ENCODE measurements at places on chromosomes 2 and 18.
A peak's percentile ranks its signal among the peaks of the same experiment; 100 is the strongest.

GRCh38 chr18:35479911-35480586 lies 17.7 kb downstream of the INO80C start:
- no peak for DNase-seq

DNA sequence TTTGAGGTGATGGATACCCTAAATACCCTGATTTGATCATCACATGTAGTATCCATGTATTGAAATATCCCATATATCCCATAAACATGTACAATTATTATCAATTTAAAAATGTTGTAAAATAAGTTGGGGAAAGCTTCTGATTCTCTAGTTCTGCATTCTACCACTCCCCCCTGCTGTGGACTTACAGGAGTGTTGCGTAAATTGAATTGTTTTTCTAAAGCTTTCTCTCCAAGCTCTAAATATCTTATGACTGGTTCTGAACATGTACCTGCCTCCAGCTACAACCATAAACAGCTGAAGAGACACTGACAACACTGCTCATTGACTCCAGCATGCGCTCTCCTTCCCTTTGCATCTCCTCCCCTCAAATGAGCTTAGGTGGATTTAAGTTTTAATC lies 145.2 kb downstream of the MGAT5 start:
- DNase-seq = no peak

- DNase-seq = no peak
These were observed 60.5 kb downstream of the STPG4 start for GRCh38 chr2:47094511-47095142.

GRCh38 chr18:57445488-57446319 lies 10.5 kb downstream of the ONECUT2 start:
- no peak for DNase-seq

- DNase-seq = no peak
These were observed 399.8 kb upstream of the ST6GAL2 start for GRCh38 chr2:107285621-107286299.

DNA sequence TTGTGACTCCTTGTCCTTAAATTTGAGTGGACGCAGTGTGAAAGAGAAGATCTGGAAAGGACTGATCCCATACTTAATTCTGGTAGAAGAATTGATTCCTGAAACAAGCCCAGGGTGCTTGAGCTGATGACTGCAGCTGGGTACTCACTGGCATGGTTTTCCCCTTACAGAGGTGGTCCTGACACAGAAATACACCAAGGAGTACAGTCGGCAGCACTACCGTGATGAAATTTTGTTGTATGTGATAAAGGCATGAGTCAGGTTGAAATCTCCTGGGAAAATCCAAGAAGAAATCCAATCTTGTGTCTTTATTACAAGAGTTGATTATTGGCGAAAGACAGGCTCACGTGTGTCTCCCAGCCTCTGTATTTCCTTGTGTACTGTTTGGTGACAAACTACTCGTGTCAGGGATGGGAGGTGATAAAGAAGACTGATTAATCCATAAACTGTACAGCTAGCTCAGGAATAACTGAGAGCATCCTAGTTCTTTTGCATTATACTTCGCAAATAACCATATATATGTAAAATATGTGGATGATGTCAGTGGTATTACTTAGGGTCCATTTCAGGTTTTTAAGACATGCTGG lies 76.6 kb downstream of the RAPGEF4 start:
- no peak for DNase-seq

GRCh38 chr2:65714866-65715265 lies 282.5 kb upstream of the SPRED2 start:
- no peak for DNase-seq

GRCh38 chr2:132654335-132654734 lies 15.7 kb downstream of the LYPD1 start:
- DNase-seq = no peak

DNA sequence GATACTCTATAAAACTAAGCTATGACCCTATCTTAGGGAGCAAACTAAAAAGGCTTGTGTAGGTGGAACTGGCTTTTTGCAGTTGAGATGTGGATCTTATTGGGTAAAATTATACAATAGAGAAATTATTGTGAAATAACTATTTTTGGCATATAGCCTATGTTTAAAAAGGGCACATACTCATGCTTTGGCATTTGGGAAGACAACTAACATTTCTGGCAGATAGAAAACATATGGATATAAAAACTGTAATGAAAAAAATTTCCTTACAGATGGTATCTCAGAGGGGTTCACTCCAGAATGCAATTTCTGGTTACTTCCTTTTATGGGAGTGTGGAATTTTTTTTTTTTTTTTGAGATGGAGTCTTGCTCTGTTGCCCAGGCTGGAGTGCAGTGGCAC lies 120.1 kb upstream of the CCDC195 start:
- no peak for DNase-seq

- DNase-seq = no peak
These were observed 147.4 kb upstream of the GPC1 start for GRCh38 chr2:240288087-240288521.

GRCh38 chr18:34718610-34719009 lies 8.5 kb downstream of the DTNA start:
- no peak for DNase-seq

GRCh38 chr2:169448316-169448715 lies 31.0 kb upstream of the BBS5 start:
- no peak for DNase-seq

DNA sequence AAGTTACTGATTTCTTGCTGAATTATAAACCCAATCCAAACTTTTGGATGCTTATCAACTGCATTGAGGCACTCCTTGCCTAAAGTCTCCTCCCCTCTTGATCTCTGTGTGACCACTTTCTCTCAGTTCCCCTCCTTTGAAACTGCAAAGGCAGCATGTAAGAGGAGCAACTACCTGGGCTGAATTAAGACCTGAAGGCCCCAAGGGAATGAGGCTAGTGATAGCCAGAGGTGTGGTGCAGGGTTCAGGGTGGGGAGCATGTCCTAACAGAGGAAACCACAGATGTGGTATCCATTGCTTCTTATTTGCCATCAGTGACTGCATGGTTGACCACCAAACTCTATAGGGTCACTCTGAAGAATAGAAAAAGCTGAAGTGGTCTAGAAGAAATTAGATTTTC lies 557.9 kb downstream of the TNS1 start:
- no peak for DNase-seq

- DNase-seq = peak; percentile 77
These were observed 459.5 kb downstream of the DLGAP1 start for GRCh38 chr18:3995476-3996102.

DNA sequence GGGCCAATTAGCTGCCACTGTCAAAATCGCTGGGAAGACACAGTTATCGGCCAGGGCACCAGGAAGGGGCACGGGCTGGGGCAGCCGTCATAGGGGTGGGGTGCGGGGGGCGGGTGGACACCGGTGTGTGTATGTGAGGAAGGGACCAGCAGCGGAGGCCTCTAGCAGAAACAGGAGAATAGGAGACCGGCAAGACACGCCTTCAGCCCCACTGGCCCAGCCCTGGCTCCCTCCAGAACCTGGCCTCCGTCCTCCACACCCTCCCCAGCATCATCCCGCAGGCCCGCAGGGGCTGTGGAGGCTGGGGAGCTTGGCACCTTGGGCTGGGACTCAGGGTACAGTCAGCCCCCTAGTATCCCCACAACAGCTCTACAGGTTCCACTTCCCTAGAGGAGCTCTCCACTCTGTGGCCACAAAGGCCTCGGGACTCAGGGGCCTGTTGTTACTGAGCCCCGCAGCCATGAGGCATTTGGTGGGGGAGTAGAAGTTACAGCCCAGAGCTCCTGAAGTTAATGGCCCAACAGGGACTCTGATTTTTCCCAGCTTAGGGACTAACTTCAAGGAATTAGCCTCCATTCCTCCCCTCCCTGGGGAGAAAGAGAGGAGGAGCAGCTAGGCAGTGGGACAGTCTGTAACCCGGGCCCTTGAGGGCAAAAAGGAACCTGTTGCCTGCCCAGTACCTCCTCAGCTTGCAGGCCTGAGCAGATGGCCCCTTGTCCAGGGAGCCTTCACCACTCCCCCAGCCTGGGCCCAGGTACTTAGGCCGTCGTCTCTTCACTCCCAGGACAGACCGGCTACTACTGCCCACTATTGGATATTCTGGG lies 19.9 kb downstream of the SH2D6 start:
- no peak for DNase-seq

Measured in activated CD4-positive, alpha-beta T cell treated with anti-CD3 and anti-CD28 coated beads for 36 hours (primary cell).